Muscle of arm (tissue), 14 donors: ENCODE measurements at places on chromosomes 16 and 17. TPM values are rescaled to one million over a fixed set of nuclear protein-coding genes. Genes with fewer than 3 reads are reported as not detected.

TK1 gene
- 14.4 TPM for polyA plus RNA-seq

HS3ST3A1 gene
- 1.1 TPM for polyA plus RNA-seq

MFAP4 gene
- polyA plus RNA-seq, result 296 TPM

RABEP1 gene
- 90.8 TPM for polyA plus RNA-seq

RHBDF2 gene
- 6.4 TPM for polyA plus RNA-seq

TAT gene
- not detected for polyA plus RNA-seq

TEKT5 gene
- 0.29 TPM for polyA plus RNA-seq

ACSM5 gene
- 0.11 TPM for polyA plus RNA-seq

PDIA2 gene
- polyA plus RNA-seq, result 1.1 TPM

CD79B gene
- 2.4 TPM for polyA plus RNA-seq

GCGR gene
- polyA plus RNA-seq, result 0.33 TPM

NTN1 gene
- polyA plus RNA-seq, result 33.5 TPM

ABCA10 gene
- polyA plus RNA-seq, result 4.2 TPM

BMERB1 gene
- 29.5 TPM for polyA plus RNA-seq

SULT1A4 gene
- polyA plus RNA-seq, result 5.9 TPM

WNK4 gene
- polyA plus RNA-seq, result 0.43 TPM

BICDL2 gene
- not detected for polyA plus RNA-seq

NPIPA8 gene
- polyA plus RNA-seq, result 1.4 TPM

LLGL1 gene
- polyA plus RNA-seq, result not detected

SRSF1 gene
- polyA plus RNA-seq, result 220 TPM

HOXB9 gene
- polyA plus RNA-seq, result 0.40 TPM

AIPL1 gene
- polyA plus RNA-seq, result not detected

TAF15 gene
- 211 TPM for polyA plus RNA-seq

XAF1 gene
- polyA plus RNA-seq, result 20.2 TPM

TLCD3A gene
- polyA plus RNA-seq, result 21.0 TPM

OR1F1 gene
- not detected for polyA plus RNA-seq

KRTAP16-1 gene
- polyA plus RNA-seq, result not detected

KRT33A gene
- not detected for polyA plus RNA-seq

TBC1D28 gene
- not detected for polyA plus RNA-seq

NLRC3 gene
- 0.93 TPM for polyA plus RNA-seq

LRRC75A gene
- 4.7 TPM for polyA plus RNA-seq

TBC1D3H gene
- not detected for polyA plus RNA-seq

TBC1D3C gene
- 1.1 TPM for polyA plus RNA-seq

ATP6V0D1 gene
- polyA plus RNA-seq, result 51.7 TPM

RHBDL1 gene
- 1.3 TPM for polyA plus RNA-seq

TVP23A gene
- 3.1 TPM for polyA plus RNA-seq

CCDC40 gene
- 5.0 TPM for polyA plus RNA-seq

ZSCAN10 gene
- polyA plus RNA-seq, result not detected

FADS6 gene
- polyA plus RNA-seq, result 0.33 TPM

TEX14 gene
- 3.6 TPM for polyA plus RNA-seq

PRDM7 gene
- not detected for polyA plus RNA-seq

CNTNAP1 gene
- polyA plus RNA-seq, result 12.5 TPM

GFAP gene
- 1.2 TPM for polyA plus RNA-seq

CCDC144A gene
- polyA plus RNA-seq, result 3.8 TPM

ENPP7 gene
- not detected for polyA plus RNA-seq

KRTAP4-1 gene
- polyA plus RNA-seq, result not detected
